Activated CD8-positive, alpha-beta memory T cell treated with anti-CD3 and anti-CD28 coated beads for 4 hours (primary cell): ENCODE measurements at places on chromosomes 3 and 15.

GRCh38 chr15:27196691-27197090, 225.7 kb downstream of the GABRG3 start:
- DNase-seq, result no peak

DNA sequence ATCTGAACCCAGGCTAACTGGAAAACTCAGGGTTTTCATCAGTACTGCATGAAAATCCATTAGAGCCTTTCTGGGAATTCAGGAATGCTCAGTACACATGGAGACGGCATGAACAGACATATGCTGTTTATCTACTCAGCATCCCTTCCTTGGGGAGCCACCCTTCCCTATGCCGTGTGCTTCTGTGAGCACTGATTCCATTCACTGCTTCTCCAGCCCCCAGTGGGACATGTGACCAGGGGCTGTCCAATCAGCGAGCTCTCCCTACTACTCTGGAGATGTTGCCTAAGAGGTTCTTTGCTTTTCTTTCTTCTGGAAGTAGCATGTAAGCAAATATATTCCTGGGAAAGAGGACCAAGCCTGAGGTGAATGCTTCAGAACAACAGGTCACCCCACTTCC, 5.6 kb upstream of the PCOLCE2 start:
- DNase-seq, result no peak

DNA sequence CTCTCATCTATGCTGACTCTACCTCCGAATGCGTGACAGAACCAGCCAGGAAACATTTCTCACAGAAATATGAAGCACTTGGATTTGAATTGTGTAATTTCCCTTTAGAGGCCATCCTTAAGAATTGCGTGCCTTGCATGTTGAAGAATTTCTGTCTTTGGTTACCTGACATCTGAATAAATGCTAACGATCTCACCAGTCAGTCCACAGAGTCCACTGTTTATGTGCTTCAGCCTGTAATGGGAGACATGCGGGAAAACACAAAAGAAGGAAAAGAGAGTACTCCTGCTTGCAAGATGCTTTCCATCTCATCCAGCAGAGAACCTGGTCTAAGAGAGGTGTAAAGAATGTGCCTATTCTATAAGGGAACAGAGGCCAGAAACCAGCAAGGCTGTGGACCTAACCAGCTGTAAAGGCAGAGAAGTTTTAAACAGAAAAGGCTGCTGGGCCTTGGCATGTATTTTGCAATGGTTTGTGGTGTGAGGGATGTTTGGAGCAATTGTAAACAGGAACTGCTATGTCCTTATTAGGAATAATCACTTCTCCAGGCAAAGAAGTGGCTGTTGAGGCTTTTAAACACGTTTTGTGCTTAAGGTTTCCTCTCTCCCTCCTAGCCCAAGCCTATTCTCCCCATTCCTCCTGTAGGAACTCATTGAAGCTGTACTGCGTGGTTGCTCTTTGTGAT, 36.4 kb upstream of the BOC start:
- no peak for DNase-seq

DNA sequence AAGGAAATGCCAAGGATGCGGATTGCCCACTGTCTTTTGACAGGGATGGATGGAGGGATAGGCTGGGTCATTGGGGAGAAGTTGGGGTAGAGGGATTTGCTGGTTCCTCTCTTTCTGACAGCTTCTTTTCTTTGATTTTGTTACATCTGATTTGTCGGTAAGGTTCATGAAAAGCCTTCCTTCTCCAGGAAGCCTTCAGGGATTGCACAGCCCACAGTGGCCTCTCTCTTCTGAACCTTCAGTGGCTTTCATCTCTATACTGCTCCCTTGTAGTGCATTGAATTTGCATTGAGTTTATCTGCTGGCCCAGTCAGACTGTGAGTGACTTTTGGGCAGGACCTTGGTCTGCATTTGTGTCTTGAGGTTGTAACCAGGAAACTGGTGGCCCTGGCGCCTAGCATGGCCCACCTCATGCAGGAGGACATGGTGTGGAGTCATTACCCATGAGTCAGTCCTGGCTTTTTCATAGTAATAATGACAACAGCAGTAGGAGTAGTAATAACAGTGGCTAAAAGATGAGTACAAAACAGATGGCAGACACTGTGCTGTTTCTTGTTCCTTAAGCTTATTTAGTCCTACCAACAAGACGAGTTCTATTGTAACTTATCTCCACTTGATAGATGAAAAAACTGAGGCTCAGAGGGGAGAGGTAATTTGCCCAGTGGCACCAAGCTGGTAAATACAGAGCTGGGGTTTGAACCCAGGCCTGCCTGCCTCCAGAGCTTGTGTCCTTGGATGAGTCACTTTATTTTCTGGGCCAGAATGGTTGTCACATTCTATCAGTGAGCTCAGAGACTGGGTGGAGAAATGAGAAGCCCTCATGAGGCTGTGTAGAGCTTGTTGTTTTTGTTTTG, 28.4 kb downstream of the SMAD6 start:
- DNase-seq, result no peak

DNA sequence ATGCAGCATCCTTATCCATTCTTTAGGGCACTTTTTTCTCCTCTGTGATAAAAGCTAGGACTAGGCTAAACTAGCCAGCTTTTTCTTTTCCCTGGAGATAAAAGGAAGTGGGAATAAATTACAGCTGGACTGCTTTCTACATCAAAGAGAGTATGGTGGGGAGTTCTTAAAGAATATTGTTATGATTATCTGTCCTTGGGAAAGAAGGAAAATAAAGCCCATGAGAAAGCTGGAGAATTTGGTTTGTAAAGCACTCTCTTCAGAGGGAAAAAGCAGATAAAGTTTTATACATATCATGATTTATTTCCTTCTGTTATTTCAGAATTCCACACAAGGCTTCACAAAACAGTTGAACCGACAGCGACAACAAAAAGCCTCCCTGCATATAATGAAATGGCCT, 923.0 kb downstream of the DIPK2A start:
- DNase-seq, result no peak

DNA sequence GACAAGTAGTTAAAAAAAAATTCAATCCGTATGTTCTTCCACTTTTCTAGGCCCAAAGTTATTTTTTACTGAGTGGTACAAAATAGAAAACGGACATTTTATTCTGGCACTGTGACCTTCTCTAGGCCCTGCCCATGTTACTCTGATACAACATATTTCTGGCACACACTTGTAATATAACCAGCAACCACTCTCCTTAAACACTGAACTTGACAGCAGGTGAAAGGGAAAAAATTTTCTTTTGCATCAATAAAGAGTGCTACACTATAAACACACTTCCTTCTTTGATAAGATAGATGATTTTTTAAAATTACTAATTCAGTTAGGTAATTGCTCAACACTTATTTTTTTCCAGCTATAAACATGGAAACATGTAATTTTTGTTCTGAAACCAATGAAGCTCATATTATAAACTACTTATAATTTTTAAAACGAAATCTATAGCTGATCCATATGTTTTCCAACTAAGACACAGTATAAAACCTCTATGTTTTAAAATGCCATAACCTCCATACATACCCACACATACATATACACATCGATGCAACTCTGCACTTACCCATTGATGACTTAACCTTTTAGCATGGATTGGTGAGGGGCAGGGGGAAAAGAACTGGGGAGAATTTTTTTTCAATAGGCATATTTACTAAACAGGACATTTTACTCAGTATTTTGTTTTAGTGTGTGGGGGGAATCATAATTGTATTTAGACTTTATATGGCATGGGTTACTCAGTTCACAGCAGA, 5.3 kb upstream of the CTNNB1 start:
- no peak for DNase-seq

DNA sequence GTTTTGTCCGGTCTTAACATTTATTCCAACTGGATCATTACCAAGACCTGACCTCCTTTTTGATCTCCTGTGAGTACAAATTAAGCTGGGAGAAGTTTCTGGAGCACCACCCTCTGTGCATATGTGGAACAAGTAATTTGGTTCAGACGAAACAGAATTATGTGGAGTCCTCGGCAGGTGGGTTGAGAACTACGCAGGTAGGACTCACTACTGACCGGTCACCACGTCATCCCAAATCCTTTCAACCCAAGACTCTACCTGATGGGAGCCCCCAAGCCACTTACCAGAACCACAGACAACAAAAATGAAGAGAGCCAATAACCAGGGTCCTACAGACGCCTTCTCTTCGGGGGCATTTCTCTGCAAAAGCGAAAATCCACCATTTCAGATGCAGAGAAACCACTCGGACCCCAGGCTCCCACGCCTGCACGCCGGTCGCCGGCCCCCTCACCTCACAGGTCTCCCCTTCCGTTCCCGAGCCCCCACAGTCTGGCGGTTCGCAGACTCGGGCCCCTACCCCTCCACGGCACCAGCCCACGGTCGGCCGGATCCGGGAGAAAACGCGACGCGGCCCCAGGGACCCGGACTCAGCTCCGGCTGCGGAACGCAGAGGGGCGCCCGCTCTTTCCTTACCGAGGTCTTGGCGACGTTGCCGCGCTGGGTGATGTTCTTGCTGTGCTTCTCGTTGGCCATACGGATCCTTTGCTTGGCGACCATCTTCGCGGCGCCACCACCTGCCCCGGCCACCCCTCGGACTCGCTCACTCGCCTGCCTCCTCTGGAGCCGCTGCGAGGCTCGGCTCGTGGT, 674 bp downstream of the SERP1 start:
- peak; percentile 20 for DNase-seq

DNA sequence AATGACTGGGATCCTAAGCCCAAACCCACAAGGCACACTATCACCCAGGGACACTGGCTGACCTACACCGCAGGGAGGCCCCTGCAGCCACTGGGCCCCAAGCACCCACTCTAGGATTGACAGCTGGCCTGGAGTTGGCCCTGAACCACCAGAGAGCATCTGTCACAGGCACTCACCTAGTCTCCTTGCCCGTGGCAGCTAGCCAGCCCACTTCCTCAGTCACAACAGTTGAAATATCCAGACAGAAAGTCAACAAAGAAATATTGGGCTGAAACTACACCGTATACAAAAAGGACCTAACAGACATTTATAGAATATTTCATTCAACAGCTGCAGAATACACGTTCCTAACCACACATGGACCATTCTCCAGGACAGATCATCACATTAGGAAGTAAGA, 5.2 kb upstream of the SPINK8 start:
- no peak for DNase-seq

DNA sequence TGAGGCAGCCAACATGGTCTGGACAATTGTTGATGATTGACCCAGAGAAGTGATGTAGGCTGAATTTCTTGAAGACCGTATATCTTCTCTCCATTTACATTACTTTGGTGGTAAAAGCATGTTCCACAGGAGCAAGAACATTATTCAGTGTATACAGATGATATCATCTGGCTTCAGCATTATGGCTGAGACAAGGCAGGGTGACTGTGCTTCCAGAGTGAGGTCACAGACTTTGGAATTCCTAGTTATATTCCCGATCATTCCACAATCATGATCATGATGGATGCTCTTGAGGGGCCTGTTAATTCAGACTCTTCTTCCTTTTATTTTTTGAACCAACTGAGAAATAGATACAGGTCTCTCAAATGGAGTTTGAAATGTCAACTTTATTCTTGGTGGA, 19.0 kb downstream of the PLS1 start:
- DNase-seq, result no peak

DNA sequence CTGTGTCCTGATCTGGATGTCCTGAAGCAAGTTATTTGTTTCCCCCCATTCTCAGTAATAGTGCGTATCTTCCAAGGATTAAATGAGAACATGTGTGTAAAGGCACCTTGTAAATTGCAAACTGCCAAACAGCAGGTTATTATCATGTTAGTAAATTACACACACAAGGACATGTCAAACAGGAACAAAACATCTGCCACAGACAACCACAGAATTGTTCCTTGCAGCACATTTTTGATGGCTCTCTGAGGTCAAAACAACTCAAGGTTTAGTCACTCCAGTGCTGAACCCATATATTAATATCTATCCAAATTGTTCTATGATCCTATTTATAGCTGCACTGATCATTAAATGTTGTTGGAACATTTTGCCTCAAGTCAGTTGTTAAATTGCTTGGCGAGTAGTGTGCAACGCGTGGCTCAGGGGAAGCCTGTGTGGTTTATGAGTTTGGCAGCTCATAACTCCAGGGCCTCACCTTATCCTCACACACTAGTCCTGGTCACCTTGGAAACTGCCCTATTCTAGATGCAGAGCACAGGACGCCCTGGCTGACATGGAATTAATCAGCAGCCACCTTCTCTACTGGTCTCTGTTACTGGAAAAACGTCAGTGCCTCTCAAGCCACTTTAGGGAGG, 46.3 kb upstream of the CDV3 start:
- no peak for DNase-seq

GRCh38 chr15:62528505-62528904, 363.4 kb upstream of the C2CD4B start:
- no peak for DNase-seq

DNA sequence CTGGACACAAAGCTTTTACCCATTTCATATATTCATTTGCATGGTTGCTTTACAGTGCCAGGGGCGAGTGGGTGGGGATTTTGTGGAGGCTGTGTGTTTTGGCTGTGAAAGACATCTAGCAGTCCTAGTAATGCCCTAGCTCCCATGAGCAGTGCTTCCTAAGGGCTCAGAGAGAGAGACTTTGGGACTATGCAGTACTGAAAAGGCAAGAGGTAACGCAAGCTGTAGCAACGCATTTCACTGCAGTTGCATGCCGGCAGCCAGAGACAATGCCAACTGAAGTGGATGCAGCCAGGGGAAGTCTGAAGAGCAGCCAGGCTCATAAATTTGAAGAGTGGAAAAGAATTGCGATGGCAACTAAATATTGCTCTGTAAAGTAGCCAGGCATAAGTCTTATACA, 27.4 kb upstream of the ATP10A start:
- DNase-seq, result no peak

GRCh38 chr3:141998669-141999290, 122.3 kb downstream of the ATP1B3 start:
- no peak for DNase-seq

DNA sequence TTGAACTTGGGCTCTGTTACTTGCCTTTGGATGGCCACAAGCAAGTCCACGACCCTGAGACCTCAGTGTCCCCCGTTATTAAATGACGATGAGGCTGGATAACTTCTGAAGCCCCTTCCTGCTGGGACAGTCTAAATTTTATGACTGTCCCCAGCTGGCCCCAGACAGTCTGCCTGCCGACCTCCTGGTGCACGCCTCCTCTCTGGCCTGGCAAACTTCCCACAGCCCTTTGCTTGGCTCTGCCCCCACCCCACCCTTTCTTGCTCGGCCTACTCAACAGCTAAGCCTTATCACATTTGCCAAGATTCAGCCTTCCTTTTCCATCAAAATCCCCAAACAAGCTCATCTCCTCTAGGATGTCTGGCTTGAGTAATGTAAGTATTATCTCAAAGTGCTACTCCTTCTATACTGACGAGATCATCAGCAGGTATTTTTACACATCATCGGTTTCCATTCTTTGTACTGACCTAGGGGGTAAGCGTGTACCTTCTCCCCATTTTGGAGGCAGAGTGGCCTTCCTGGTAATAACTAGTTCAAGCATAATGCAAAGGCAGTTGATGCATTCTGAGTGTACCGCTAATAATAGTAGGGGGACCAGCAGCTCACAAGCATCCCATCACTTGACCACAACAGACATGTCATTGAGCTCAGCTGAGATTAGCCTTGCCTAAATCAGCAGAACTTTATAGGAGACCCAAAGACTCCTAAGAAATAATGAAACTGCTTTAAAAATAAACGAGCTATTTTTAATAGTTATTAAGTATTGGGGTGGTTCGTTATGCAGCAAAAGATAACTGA, 120.8 kb upstream of the HACD2 start:
- DNase-seq, result no peak
